ENCODE measurements at places on chromosomes 2 and 18. TPM values are rescaled to one million over a fixed set of nuclear protein-coding genes. Genes with fewer than 3 reads are reported as not detected.

GRCh38 chr2:160111951-160112798, 49.8 kb upstream of the PLA2R1 start:
- DNase-seq = no peak

DNA sequence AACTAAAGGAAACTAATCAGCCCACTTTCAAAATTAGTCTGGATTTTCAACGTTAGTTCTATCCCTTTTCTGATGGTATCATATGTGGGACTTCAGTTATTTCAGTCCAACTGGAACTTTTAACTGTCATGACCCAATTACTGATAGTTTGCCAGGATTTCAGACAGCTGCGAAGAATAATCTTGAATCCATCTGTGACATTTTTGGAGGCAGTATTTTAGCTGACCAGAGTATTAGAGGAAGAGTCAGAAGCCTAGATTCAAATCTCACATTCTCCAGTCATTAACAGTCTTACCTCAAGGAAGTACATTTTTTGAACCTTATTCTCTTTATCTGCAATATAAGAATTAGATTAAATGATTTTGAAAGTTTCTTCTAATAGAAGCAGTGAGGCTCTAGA, 81.3 kb downstream of the PTRHD1 start:
- no peak for DNase-seq

GRCh38 chr2:114577657-114578056, 135.2 kb downstream of the DPP10 start:
- DNase-seq = no peak

GRCh38 chr2:145141981-145142380, 622.1 kb upstream of the ZEB2 start:
- DNase-seq = no peak

DNA sequence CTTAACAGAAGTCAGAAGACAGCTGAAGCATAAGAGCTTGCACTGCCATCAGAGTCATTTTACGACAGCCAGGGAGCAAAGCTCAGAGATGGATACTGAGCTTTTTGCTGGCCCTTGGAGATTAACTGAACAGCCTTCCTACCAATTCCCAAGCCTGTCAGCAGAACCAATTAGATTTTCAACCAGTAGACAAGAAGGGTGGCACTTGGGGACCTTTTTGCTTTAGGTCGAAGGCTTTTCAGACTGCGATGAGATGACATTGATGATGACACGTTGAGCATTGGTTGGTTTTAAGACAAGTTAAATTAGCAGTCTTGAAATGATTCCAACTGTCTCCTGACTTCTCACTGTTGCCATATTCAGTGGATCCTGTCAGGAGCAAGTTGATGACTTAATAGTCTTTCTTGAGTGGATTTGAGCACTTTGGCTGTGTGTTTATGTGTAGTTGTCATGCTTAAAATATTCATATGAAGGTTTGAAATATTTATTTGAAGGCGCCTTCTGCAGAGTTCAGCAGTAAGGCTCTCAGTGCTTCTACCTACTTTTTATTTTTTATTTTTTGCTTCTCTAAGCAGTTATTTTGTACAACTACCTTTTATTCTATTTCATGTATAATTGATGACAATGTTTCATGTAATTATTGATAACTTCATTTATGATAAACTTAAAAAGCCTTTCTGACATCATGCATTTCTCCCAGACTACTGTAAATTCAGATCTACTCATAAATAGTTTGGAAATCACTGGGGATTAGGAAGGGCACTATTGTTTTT, 256.7 kb downstream of the CAMKMT start:
- no peak for DNase-seq

DNA sequence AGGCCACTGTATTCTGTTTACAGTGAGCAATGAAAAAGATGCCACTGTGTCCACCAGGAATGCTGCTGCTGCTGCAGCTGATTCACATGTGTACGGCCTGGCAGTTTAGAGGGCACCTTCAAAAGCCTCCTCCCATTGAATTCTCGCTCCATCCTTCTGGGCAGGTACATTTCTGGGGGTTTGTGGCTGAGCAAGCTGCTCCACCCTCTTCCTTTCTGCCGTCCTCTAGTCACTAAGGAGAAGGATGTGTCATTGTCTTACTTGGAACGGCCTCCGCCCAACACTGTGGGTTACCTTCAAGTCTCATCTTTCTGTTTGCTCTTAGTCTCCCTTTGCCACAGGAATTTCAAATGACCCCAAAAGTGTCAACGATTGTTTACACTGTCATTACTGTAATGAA, 182.0 kb downstream of the ZBTB7C start:
- DNase-seq = no peak

DNA sequence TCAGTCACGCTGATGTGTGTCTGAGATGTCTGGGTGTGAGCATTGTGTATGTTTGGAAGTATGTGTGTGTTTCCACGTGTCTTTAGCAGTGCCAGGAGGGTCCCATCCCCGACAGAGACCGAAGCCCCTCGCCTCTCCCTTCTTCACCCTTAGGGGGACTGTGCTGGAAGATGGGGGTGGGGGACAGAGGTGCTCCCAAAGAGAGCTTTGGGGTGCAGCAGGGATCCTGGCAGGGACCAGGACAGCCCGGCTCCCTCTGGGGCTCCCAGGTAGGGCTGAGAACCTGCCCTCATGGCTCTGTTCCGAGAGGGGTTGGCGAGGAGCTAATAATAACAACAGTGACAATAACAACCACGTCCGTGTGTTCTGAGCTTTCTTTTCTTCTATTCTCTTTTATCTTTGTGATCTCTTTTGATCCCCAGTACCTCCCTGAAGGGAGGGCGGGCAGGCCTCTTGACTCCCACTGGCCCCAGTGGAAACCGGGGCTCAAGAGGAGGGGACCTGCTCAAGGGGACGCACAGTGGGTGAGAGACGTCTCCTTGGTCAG, 57.6 kb downstream of the SMAD7 start:
- no peak for DNase-seq

DNA sequence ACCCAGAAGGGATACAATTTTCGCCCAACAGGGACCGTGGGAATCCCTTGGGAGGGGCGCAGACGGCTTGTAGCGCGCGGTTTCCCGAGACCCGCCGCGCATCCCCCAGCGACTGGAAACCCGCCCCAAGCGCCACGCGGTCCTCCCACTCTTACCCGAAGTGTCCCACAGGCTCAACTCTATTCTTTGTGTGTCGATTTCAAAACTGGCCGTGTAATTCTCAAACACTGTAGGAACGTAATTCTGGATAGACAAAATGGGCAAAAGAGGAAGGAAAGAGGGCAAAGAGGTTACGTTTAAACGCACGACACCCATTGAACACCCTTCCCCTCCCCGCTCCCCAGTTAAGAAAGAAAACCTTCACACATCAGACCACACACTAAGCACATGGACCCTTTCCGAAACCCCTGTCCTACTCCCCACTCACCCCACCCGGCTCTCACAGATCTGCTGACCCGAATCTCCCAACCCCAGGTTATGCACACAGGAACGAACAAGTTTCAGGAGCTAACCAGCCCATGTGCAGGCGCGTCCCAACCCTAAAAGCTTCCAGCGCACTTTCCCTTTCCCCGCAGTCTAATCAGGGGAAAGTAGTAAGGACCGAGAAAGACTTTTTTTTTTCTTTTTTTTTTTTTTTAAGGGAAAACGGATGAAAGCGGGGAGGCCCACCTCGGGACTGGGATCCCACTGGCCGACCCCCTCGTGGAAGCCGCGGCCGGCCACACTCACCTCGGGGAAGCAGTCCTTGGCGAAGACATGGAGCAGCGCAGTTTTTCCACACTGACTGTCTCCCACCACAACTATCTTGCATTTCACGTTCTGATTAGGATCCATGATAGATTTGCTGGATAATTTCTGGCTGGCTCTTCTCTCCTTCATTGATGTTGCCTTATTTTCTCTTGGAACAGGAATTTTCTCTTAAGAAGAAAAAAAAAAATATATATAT, 655 bp downstream of the RND3 start:
- no peak for DNase-seq

- DNase-seq = no peak
These were observed 131.8 kb downstream of the MREG start for GRCh38 chr2:215881582-215881981.

- DNase-seq = no peak
These were observed 218.1 kb downstream of the ZNF521 start for GRCh38 chr18:25133879-25134278.

- DNase-seq = no peak
These were observed 95.3 kb downstream of the TMEM247 start for GRCh38 chr2:46574457-46575355.

DNA sequence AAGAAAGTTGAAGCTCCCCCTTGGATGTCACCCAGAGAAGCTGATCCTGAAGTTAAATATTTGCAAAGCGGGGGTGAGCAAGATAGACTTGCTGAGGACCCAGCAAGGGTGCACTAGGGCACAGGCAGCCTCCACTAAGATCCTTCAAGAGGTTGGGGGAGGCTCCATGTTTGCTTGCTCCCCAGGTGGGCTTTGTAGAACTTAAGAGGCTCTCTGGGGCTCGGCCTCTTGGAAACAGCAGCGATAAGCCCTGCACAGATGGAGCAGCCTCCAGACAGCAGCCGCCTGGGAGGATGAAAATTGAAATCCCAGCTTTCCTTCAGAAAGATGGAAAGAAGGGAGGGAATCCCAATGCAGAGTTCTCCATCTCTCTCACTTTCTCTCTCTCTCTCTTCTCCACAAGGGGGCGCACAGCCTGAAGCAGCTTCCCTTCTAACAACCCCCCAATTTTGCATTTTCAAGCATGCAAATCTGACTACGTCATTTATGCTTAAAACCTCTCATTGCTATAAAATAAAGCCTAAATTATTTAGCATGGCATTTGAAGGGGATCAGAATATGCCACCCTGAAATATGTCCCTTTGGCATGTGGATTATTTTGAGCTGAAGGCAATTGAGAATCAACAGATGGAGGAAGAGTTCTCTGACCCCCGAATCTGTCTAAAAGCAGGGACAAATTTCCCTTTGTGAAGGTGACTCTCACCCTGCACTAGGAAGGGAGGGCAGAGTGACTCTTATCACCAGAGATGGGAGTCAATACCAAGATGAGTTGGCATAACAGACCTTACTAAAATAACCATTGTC, 185.7 kb upstream of the KLHL29 start:
- no peak for DNase-seq

- DNase-seq = no peak
These were observed 33.3 kb downstream of the CFLAR start for GRCh38 chr2:201149064-201149820.

GRCh38 chr2:107663632-107664031, 163.1 kb upstream of the RGPD4 start:
- no peak for DNase-seq

- DNase-seq = no peak
These were observed 242.5 kb downstream of the SH3BP4 start for GRCh38 chr2:235194351-235194750.

- DNase-seq = no peak
These were observed 13.8 kb upstream of the KIF1A start for GRCh38 chr2:240833724-240834285.

- DNase-seq = no peak
These were observed 509.4 kb upstream of the SMIM21 start for GRCh38 chr18:75936862-75937261.

GRCh38 chr2:29847886-29848285, 73.5 kb downstream of the ALK start:
- DNase-seq = no peak

- DNase-seq = no peak
These were observed 40.1 kb downstream of the CRACDL start for GRCh38 chr2:98895901-98896300.

GRCh38 chr18:44654573-44654972, 26.1 kb upstream of the SETBP1 start:
- DNase-seq = no peak

GRCh38 chr2:143786026-143786765, 657.0 kb downstream of the ARHGAP15 start:
- no peak for DNase-seq

DNA sequence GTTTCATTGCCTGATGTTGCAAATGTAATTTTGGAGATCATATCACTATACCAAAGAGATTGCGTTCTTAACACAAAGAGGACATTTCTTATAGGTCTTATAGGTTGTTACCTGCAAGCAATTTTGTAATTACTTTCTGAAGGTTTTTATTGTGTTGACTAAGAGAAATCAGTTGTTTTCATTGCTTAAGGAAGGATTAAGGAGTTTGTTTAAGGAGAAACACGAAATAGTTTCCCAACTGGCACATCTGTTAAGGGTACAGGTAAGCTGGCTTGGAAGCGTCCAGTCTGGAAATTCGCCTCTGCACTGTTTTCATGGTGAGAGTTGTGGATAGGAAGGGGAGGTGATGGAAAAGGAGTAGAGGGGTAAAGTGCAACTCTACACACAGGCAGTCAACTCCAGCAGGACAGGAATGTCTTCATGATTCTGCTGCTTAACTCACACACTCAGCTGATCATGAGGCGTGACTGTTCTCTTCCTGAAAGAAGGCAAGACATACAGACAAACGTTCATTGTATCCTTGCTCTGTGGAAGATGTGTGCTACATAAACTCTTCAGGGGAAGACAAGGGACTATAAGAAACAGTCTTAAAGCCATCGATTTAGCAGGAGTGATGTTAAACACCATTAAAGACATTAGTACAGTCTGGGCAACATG, 61.4 kb upstream of the ACSL3 start:
- DNase-seq = no peak

DNA sequence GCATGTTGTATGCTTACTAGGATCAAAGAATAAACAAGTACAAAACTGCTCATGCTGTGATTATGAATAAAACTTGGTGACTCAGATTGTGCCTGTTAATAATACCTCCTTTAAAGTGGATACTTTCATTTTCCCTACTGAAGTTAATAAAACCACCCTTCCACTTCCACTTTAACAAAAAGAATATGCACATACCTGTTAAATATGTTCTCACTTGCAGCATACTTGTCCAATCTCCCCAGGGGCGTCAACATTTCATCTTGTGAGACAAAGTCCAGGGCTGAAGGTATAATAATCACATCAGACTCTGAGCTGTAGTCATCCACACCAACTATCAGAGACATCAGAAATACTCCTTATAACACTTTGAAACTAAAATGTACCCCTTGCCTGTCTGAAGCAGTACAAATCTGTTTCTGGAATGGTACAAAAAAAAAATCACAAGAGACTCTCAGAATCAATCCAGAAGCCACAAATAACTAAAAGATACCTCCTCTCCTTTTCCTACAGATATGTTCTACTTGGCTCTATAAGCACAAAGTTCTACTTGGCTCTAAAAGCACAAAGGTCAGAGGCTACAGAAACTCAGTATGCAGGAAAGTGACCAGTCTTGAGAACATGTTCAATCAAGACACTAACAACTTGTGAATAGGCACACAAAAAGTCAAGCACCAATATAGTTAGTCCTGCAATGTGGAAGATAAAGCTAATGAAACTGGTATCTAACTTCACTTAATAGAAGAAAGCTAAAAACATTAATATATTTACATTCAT, 19.3 kb downstream of the PPP4R1 start:
- no peak for DNase-seq

GRCh38 chr2:120594856-120595685, 140.6 kb upstream of the GLI2 start:
- no peak for DNase-seq

The GPR55 gene
- total RNA-seq = 0.16 TPM

The SPC25 gene
- 1.1 TPM for total RNA-seq

The GPR35 gene
- 1.6 TPM for total RNA-seq

The WDR43 gene
- 64.5 TPM for total RNA-seq

The MTLN gene
- total RNA-seq = 68.2 TPM

The CYS1 gene
- 1.3 TPM for total RNA-seq

The ICOS gene
- total RNA-seq = 0.33 TPM

The C2orf80 gene
- not detected for total RNA-seq

The ZNF385B gene
- 3.4 TPM for total RNA-seq

The FBXO15 gene
- total RNA-seq = 0.73 TPM

The ARHGAP25 gene
- total RNA-seq = 7.8 TPM

The STARD6 gene
- total RNA-seq = not detected

The RPRM gene
- not detected for total RNA-seq

The LANCL1 gene
- total RNA-seq = 43.7 TPM

The ANKRD30BL gene
- total RNA-seq = not detected
